ENCODE measurements at places on chromosomes 1 and 21.
A peak's percentile ranks its signal among the peaks of the same experiment; 100 is the strongest.

- no peak for DNase-seq
Observed at GRCh38 chr1:85570446-85571180, 9.9 kb upstream of the CCN1 start.

DNA sequence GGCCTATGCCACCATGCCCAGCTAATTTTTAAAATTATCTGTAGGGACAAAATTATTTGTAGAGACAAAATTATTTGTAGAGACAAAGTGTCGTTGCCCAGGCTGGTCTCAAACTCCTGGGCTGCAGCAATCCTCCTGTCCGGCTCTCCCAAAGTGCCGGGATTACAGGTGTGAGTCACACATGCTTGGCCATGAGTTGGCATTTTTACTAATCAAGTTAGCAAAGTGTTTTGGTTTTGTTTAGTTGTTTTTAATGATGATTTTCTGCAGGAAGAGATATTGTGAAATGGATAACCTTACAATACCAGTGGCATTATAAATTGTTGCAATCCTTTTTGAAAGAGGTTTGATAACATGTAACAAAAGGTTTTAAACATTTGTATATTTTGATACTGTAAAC is 65.3 kb upstream of the MAGI3 start:
- no peak for DNase-seq

- no peak for DNase-seq
Observed at GRCh38 chr1:247998811-247999210, 14.6 kb upstream of the OR2L5 start.

DNA sequence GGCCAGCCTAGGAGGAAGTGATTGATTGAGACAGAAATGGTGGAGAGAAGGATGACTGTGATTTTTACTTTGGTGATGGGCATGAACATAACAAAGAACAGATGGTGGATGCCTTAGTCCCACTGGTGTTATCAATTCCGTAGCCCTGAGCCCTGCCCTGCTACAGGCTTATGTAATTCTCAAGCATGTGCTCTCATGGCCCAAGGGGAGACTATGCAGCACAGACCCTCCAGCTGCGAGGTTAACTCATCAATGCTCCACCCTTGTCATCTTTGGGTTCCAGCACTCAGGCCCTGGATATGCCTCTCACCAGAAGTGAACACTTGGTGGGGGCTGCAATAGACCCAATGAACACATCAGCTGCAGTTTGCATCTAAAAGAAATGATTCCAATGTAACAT is 62.7 kb upstream of the LRRC8D start:
- no peak for DNase-seq

DNA sequence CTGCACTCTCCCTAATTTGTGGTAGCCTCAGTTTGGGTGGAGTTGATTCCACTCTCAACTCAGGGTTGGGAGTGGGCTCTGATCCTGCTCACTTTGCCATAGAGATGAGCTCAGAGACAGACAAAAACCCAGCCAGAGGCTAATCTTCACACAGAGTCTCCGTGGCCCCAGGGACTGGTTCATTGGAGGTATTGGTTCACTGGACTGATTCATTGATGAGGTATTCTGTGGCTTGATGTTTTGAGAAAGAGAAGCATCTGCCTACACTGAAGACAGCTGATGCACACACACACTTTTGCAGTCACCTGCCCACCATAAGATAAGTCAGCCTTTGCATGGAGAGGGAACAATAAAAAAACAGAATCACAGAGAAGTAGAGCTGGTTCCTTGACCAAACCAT is 183.8 kb downstream of the AJAP1 start:
- no peak for DNase-seq

DNA sequence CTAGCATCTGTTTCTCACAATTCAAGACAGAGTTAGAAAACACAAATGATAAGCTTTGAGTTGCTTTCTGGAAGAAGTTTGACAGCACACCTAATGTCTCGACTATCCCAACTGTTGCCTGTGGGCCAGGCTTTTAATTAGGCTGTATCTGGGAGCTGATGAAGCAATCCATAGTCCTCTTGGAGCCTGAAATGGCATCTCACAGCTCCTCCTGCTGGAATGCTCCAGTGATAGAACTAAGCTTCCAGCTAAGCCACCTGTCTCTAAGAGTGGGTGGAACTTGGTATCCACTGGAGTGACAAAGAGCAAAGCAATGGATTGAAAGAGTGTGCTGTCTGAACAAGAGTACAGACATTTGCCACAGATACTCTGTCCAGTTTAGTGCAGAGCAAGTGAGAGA is 605.3 kb upstream of the NR5A2 start:
- DNase-seq, result no peak

DNA sequence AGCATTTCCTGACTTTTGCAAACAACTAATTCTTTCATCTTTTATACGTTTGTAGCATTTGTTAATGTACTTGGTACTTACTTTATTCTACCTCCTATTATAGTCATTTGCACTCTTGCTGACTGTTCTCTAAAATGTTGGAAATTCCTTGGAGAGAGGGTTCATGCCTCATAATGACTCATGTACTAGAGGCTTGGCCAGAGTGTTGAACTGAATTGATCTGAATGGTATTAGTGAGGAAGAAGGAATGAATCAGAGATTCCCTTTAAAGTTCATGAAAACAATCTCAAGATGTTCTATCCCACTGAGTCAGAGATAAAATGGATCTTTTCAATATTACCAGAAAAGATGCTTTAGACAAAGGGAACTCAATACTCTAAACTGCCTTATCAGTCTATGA is 383.4 kb downstream of the SEC16B start:
- DNase-seq, result no peak

DNA sequence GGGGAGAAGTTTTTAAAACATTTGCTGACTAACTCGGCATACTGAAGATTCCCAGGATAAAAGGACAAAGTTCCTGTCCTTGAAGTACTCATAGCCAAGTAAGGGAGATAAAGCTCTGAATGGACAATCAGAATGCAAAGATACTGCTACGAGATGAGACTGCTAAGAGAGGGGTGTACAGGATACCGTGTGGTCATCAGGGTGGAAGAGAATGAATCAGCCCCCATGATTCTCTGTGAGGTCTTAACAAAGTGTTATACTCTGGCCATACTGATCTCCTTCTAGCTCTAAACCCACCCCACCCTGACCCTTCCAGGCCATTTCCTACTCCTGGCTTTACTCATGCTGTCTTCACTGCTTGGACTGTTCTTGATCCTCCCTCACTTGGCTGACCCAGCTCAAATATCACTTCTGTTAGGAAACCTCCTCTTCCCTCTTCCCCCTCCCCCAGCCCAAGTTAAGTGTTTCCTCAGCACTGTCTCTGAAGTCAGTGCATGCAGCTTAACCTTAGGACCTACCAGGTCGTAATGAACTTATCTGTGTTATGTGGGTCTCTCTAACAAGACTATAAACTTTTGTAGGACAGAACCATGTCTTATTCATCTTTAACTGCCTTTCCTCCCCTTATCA is 15.8 kb upstream of the MAGOH start:
- DNase-seq, result no peak

- DNase-seq, result no peak
Observed at GRCh38 chr1:235004276-235004675, 124.4 kb downstream of the TOMM20 start.

DNA sequence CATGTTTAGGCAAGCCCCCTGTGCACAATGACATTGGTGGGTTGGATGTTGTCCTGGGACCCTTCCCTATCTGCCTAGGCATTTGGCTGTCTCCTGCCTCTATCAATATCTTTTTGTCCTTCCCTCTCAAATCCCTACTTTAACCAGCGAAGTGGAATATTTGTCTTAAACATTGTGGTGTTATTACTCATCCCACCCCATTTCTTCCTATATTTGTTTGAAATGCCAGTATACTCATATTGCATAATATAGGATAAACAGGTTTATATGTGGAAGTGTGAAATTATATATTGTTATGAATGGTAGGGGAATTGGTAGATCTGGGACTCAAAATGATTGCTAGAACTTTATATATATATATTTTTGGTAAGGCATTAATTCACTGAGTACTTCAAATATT is 80.0 kb downstream of the ADGRL2 start:
- DNase-seq, result no peak

DNA sequence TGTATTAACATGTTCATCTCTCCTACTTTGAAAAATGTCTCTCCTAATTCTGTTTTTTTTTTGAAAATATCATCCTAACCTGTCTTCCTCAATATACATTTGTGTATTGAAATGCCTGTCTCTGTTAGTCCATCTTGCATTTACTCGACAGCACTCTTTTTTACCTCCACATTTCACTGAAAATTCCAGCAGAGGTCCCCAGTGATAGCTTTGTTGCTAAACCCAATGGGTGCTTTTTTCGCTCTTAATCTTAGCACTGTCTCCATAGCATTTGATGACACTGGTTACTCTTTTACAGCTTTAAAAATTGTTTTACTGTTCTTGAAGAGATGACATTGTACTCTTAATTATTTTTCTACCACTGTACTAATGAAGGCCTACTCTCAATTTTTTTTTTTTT is 10.8 kb downstream of the OSBPL9 start:
- DNase-seq, result peak; percentile 11

DNA sequence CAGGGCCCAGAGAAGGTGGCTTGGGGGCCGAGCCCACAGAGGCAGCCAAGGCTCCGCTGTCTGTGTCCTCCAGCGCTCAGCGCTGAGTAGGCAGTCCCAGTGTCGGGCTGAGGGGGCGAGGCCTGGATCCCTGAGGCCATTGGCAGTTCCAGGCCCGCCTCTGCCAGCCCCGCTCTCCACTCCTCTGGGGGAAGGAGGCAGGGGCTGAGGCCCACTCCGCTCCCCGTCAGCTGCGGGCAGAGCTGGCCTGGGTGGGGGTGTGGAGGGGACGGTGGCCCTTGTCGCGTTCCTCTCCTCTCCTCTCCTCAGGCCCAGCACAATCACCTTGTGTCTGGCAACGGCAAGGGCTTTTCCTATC is 132.8 kb downstream of the CASZ1 start:
- no peak for DNase-seq

GRCh38 chr1:167582722-167583121 is 29.2 kb upstream of the CREG1 start:
- no peak for DNase-seq

- DNase-seq, result no peak
Observed at GRCh38 chr1:8370905-8371315, 53.0 kb downstream of the SLC45A1 start.

DNA sequence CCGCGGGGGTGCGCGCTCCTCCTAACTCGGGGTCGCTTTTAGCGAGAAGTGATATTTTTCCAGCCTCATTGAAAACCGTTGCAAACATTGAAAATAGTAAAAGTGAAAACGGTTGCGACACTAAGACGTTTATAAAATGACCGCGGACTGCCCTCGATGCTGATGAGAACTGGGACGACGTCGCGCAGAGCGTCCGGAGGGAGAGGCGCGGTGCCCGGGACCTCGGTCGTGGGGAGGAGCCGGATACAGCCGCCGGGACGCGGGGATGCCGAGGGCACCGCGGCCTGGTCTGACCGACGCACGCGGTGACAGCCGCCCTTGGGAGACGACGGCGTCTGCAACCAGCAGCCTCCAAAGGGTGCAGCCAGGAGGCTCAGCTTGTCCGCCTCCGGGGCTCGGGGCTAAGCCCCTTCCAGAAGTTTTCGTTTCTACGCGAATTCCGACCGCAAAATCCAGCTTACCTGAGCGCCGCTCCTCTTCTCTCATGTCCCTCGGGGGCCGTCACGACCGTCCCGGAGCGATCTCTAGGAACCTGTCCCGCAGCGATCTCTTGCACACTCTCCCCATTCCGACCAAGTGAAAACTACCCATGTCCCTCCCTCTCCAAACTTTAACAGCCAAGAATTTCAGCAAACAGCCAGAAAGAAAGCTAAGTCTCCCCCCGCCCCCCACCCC is 144.4 kb upstream of the ETS2 start:
- DNase-seq, result no peak

DNA sequence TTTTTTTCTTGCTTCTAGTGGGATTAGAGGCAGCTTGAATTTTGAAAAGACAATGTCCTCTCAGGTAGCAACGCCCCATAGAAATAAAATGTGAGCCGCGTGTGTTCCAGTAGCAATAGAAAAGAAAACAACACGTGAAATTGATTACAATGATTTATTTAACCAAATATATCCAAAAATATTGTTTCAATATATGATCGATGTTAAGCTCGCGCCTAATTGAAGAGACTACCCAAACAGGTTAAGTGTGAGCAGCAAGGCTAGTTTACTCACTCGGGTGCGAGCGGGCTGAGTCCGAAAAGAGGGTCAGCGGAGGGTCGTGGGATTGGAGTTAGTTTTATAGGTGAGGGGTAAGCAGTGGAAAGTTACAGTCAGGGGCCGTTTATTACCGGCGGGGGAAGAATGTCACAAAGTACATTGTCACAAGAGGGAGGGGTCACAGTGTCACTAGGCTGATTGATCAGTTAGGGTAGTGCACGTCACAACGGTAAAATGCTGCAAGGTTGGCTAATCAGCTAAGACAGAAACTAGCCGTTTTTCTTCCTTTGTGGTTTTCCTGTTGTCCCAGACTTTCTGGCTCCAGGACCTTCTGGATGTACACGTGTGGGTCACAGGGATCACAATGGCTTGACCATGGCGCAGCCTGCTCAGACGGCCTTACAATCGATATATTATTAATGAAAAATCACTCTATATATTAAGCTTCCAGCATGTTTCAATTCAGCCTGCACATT is 697 bp upstream of the ZNF670 start:
- DNase-seq, result no peak

GRCh38 chr1:58405660-58406059 is 140.9 kb downstream of the OMA1 start:
- no peak for DNase-seq

DNA sequence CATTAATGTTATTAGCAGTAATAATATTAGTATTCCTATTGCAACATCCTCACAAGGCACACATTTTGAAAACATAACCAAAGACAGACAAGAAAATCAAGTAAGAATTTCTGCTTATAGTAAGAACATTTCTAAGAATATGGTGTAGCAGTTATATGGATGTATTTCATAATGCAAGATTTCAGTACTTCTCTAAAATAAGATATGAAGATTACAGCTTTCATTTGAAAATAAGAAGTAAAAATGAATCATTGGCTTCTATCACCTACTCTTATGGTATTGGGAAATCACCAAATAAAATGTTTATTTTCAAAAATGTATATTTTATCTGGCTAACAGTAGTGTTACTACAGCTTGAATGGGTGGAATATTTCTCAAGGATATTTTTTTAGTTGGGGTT is 103.8 kb upstream of the USP25 start:
- no peak for DNase-seq

- DNase-seq, result peak; percentile 20
Observed at GRCh38 chr1:10338047-10338446, 60.8 kb upstream of the PGD start.

- DNase-seq, result no peak
Observed at GRCh38 chr1:13832536-13832935, 132.5 kb downstream of the PRDM2 start.

DNA sequence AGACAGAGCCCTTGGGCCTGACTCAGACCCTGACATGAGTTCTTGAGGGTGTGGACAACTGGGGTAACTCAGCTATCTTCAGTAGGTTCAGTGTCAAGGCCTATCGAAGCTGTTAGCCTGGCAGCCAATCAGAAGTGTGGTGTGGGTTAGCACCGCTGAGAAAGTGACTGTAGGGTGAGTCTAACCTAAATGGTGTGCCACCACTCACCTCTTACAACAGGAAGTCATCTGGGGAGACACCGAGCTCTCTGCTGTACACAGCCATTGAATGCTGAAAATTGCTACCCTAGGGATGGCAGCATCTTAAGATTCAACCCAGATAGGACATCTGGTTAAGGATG is 44.6 kb downstream of the RASSF5 start:
- DNase-seq, result no peak

- DNase-seq, result no peak
Observed at GRCh38 chr1:219163401-219163954, 10.2 kb upstream of the LYPLAL1 start.

- DNase-seq, result no peak
Observed at GRCh38 chr1:8663915-8664329, 153.5 kb downstream of the RERE start.

GRCh38 chr1:115810609-115811008 is 30.3 kb downstream of the NHLH2 start:
- DNase-seq, result no peak

- DNase-seq, result no peak
Observed at GRCh38 chr1:6897138-6897537, 111.9 kb downstream of the CAMTA1 start.
